ENCODE measurements at places on chromosomes 16 and 17.

DNA sequence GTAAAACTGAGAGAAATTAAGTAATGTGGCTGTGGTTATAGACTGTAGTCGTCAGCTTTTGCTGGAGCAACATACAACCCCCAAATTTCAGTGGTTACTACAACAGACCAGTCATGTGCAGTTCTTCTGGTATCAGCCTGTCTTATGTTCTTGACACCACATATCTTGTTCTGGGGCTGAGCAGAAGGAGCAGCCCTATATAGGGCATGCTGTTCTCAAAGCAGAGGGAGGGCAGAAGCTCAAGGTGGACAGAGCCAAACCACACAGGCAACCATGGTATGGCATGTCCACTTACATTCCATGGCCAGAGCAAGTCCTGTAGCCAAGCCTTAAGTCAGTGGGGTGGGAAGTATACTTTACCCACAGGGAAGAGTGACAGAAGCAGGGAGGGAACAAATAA is 7.7 kb downstream of the PRKAR1A start:
- no peak for DNase-seq

DNA sequence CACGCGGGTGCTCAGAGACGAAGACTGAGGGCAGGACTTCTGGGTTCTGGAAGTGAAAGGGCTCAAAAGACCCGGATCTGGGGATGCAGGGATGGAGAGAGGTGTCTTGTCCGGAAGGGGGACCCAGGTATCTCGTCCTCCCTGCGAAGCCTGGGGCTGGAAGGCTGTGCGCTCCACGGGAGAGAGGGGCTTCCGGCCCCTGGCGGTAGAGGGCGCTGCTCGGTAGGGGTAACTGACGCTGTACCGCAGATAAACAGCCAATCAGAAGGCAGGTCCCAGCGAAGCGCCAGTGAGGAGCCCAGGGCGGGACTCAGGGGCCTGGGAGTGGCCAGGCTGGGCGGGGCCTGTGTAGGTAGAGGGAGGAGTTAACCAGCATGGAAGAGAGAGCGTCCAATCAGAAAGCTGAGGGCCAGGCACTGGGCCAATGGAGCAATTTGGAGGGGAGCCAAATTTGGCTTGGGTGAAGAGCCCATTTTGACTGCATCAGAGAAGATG is 804 bp downstream of the TGFB1I1 start:
- peak; percentile 52 for DNase-seq

DNA sequence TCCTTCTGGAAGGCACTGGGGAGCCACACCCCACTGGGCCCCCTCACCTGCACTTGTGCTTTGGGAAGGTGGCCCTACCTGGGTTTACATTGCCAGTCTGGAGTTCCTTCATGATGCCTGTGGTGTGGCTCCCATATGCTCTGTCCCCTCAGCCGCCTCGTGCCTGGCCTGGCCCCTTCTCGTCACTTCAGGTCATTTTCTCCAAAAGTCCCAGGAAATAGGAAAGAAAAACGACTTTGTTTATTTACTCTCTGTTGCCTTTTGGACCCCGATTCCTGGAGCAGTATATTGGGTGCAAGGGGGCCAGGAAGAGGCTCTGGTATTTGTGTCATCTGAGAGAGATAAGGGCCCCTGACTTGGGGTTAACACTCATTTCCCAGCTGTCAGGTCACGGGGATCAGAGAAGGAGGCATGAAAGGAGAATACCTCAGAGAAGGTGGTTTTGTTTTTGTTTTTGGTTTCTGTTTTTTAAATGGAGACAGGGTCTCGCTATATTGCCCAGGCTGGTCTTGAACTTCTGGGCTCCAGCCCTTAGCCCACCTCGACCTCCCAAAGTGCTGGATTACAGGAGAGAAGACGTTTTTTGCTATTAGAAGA is 4.7 kb downstream of the SOCS3 start:
- DNase-seq: no peak

- DNase-seq: no peak
Measured at GRCh38 chr16:46982335-46982734, 8.9 kb upstream of the DNAJA2 start.

DNA sequence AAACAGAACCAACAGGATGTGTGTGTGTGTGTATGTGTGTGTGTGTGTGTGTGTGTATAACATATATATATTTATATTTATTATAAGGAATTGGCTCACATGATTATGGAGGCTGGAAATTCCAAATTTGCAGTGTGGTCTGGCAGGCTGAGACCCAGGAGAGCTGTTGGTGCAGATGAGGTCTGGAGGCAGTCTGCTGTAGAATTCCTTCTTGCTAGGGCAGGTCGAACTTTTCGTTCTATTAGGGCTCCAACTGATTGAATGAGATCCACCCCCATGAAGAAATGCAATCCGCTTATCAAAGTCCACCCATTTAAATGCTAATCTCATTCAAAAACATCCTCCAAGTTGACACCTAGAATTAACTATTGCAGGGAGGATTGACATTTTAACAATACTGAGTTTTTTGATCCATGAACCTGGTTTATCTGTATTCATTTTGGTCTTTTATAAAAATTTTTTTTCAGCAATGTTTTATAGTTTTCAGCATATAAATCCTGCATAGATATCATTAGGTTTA is 85.0 kb downstream of the CYLD start:
- no peak for DNase-seq

DNA sequence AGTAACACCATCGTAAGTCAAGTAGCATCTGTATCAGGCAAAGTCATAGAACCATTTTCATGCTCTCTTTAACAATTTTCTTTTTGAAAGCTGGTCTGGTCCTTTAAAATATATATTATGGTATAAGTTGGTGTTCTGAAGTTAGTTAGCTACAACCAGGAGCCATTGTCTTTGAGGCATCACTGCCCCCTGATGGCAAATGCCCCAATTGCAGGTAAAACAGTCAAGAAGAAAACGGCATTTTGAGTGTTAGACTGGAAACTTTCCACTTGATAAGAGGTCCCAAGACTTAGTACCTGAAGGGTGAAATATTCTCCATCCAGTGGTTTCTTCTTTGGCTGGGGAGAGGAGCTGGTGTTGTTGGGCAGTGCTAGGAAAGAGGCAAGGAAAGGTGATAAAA is 14.1 kb downstream of the TP53 start:
- DNase-seq: no peak

GRCh38 chr17:48642843-48643696 is 16.9 kb upstream of the HOXB9 start:
- no peak for DNase-seq
